ENCODE measurements at places on chromosomes 11 and 22.

GRCh38 chr22:36757668-36758211, 18.2 kb downstream of the IFT27 start:
- DNase-seq, result peak; percentile 79

GRCh38 chr11:72718101-72718501, 34.1 kb downstream of the ARAP1 start:
- no peak for DNase-seq

- DNase-seq, result peak; percentile 91
Observed at GRCh38 chr11:66568124-66568916, at the start of gene CTSF. Gene CTSF, minus strand, starts transcription at chr11:66568606. Its CDS starts 120 bp downstream, at chr11:66568486.

GRCh38 chr11:65787649-65788622, 1.1 kb downstream of the OVOL1 start:
- peak; percentile 70 for DNase-seq

GRCh38 chr11:70771099-70771885, 373.0 kb downstream of the CTTN start:
- no peak for DNase-seq

DNA sequence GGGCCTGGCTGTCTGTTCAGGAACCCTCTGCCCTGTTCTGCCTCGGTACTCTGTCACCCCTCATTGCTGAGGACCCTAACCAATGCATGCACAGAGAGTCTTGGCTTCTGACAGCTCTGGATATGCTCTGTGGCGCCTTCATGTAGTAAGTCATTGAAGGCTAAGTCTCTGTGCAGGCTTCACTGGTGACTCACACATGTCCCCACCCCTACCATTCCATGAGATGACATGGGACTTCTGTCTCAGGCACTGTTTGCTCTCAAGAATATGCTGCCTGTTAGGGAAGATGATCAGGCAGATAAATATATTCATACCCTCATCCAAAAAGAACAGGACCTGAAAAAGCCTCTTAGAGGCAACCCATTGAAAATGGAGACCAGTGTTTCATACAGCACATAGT, 43.6 kb upstream of the HORMAD2 start:
- no peak for DNase-seq

DNA sequence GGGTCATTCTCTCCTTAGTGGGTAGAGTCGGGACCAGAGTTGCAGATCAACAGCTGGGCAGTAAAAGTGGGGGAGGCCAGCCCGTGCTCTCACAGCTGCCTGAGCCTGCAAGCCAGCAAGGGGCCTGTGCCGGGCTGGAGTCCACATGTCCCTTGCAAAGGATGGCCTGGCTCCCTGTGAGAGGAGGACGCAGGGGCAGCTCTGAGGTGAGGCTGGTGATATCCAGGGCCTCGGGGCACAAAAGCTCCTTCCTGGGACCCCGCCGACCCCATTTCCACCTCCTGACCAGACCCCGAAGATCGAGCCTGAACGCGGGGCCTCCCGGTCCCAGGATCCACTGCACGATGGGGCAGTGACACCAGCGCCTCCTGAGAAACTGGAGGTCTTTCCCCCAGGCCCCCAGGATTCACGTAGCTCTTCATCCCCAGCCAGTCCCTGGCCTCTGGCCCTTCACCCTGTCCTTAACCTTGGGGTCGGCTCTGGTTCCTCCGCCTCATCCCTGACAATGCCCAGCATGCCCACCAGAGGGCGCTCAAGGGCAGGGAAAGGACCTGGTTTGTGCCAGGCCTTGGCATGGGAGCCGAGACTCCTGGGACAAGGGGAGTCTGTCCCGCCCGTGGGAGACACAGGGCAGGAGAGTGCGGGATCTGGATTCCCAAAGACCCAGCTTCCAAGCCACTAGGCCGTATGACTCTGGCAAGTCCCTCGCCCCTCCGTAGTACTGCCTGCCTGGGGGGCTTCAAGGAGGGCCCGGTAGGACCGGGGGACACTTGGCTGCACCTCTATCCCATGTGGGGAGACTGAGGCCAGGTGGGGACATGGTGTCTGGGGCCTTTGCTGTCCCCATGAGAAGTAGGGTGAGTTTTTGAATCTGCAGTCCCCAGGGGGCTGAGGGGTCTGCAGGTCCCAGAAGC, 17.8 kb upstream of the WNT7B start:
- DNase-seq, result peak; percentile 82

DNA sequence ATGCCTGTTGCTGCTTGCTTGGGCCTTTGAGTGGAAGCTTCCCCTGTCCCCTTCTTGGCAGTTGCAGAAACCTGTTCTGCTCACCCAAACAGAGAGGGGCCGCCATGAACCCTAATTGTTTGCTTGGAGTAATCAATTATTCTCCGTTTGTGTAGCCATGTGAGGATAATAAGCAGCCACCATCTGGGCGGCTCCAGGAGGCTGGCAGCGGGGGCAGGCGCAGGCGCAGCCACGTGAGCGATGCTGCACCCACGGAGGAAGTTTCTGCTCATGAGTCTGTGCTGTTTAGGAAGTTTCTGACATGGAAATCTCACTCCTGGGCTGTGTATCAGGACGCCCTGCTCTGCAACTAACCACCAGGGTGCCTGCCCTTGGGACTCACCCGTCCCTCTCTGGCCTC, 90.1 kb downstream of the MPPED1 start:
- DNase-seq, result no peak
